ENCODE measurements at places on chromosomes 5 and 9.

DNA sequence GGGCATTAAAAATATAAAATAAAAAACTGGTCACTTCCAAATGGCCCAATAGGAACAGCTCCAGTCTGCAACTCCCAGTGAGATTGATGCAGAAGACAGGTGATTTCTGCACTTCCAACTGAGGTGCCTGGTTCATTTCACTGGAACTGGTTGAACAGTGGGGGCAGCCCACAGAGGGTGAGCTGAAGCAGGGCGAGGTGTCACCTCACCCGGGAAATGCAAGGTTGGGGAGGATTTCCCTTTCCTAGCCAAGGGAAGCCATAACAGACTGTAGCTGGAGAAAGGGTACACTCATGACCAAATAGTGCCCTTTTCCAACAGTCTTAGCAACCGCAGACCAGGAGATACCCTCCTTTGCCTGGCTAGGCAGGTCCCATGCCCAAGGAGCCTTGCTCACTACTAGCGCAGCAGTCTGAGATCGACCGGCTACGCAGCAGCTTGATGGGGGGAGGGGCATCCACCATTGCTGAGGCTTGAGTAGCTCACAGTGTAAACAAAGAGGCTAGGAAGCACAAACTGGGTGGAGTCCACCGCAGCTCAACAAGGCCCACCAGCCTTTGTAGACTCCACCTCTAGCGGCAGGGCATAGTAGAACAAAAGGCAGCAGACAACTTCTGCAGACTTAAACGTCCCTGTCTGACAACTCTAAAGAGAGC lies 12.7 kb downstream of the RLN1 start:
- DNase-seq = no peak

DNA sequence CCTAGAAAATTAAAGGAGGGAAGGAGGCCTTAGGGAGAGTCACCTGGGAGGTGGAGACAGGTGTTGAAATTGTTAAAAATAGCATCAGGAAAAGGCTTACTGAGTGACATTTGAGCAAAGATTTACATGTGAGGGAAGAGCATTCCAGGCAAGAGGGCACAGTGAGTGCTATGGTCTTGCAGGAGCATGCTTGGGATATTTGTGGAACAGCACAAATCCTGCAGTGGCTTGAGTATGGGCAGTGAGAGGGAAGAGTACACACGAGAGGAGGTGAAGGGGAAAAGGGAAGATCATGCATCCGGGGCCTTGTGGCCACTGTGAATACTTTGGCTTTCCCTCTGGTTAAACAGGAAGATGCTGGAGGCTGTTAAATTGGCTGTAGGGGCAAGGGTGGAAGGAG lies 36.6 kb downstream of the ACER2 start:
- DNase-seq = no peak

- no peak for DNase-seq
Measured at GRCh38 chr5:82147860-82148573, 130.1 kb downstream of the RPS23 start.

DNA sequence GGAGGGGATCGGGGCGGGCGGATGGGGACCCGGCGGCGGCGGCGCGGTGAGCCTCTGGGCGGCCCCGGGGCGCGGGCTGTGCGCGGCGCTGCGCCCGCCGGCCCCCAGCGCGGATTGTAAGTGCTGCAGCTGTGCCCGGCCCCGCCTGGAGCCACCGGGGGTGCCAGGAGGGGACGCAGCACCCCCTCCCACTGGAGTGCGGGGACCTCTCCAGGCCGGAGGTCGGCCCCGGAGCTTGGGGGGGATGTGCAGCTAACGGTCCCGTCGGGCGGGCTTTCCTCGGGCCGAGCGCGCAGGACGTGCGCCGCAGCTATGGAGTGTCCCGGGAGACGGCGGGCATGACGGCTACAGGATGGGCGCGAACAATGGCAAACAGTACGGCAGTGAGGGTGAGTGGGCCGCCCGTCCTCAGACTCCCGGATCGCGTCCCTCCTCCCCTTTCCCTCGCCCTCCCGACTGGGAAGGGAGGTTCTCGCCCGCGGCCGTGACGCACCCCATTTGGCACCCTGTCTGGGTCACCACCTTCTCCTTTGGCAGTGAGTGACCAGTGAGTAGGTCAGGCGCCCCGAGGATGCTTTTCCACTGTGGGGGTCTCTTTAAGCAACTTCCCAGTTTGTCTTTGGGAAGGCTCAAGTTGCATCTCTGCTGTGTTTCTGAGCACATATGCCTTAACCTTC lies 483 bp downstream of the FBXL7 start:
- no peak for DNase-seq

DNA sequence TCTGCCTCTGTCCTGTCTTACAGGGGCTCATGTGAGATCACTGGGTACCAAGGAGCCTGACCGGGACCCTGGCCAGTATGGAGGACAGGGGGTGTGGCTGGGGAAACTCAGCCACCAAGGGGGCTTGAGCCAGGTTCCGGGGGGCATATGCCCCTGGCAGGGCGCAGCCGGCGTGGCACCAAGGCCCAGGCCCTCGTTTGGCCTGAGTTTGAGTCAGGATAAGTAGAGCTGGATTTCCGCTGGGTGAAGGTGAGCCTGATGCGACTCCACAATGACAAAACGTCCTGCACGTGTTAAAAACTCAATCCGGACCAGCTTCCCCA lies 616 bp upstream of the TSPAN17 start:
- DNase-seq = no peak

GRCh38 chr5:90161414-90161813 lies 248.1 kb downstream of the CETN3 start:
- no peak for DNase-seq

DNA sequence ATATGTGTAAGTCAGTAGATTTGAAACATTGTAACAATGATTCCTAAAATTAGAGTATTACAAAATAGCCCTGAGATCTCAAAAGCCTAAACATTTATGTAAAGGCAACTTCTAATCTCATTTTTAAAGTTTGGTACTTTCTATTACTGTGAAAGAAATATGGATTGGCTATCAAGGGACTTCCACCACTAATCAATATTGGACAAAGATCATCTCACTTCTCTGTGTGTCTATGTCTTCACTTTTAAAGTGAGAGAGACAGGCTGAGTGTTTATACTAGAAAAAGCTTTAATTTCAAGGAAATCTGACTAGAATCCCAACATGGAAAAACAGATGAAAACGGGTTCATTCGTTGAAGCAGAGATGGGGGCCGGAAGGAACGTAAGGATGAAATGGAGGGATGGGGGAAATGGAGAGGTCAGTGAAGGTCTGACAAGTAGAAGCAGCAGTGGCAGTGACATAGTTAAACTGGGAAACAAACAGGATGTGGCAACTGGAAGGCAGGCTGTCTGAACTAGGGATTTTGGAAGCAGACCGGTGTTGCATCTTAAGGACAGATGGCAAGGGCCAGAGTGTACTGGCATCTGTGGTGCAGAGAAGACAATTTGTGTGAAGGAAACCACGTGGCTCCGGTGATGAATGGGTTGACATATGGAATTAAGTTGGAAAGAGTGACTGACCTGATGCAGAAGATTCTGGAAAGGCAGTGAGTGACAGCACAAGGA lies 60.8 kb downstream of the PDE4D start:
- no peak for DNase-seq

DNA sequence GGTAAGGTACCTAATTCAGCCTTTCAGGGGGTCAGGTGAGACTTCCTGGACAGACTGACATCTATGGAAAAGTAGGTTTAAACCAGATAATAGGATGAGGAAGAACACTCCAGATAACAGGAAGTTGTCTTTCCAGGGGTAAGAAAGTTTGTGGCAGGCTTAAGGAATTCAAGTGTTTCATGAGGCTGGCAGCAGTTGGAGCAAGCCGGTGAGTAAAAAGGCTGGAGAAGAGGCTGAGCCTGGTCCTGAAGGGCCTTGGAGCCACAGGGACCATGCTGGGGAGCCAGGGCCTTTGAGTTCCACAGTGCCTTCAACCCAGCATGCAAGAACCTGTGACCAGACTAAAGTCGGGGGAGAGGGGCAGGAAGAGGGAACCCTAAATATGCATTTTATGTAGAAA lies 353.4 kb downstream of the SPOCK1 start:
- DNase-seq = no peak

GRCh38 chr5:9850456-9850855 lies 220.3 kb upstream of the TAS2R1 start:
- DNase-seq = no peak

- no peak for DNase-seq
Measured at GRCh38 chr5:82881571-82882174, 195.5 kb downstream of the TMEM167A start.

DNA sequence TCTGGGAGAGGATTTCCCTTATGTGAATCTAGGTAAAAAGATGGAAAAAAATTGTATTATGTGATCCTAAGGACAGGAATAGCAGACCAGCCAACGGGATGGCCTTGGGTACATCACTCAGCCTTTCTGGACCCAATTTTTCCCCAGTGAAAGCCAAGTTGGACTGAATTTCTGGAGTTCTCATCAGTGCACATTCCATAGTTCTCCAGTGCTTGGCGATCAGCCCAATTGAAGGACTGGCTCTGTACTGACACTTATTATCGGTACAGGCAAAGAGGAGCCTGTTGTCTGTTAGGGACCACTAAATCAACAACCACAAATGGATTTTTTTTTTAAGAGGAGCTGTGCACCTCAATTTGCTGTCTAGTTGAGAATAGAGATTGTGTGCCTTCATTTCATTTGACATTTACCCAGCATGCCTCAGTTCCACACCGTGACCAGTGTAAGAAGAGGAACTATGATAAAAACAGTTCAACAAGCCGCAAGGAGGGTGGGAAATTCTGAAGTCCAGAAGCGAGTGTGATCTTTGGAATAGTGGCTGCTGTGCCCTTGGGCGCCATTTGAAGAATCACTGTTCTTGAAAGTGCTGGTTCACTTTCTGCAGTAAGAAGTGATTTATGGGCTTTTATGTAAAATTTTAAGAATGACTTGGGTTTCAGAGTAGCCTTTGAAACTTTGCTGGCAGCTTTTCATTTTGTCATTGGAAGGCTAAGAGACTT lies 8.0 kb downstream of the ARL10 start:
- DNase-seq = no peak

DNA sequence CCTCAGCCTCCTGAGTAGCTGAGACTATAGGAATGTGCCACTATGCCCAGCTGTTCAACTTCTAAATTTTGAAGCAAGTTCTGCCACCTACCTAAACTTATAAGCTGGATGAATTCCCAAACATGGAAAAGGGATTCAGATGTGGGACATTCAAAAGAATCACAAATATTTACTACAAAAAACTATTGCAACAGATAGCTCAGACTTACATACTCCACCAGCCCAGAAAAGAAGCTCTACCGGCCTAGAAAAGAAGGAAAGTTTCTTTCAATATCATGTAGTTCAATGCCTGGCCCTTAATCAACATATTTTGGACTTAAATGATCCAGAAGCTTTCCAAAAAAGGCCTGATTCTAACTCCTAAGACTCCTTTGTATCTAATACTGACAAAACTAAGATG lies 23.8 kb downstream of the SH3RF2 start:
- DNase-seq = no peak

All from cortex of kidney (tissue), 1 donor.